ENCODE measurements at places on chromosomes 3 and 15.

DNA sequence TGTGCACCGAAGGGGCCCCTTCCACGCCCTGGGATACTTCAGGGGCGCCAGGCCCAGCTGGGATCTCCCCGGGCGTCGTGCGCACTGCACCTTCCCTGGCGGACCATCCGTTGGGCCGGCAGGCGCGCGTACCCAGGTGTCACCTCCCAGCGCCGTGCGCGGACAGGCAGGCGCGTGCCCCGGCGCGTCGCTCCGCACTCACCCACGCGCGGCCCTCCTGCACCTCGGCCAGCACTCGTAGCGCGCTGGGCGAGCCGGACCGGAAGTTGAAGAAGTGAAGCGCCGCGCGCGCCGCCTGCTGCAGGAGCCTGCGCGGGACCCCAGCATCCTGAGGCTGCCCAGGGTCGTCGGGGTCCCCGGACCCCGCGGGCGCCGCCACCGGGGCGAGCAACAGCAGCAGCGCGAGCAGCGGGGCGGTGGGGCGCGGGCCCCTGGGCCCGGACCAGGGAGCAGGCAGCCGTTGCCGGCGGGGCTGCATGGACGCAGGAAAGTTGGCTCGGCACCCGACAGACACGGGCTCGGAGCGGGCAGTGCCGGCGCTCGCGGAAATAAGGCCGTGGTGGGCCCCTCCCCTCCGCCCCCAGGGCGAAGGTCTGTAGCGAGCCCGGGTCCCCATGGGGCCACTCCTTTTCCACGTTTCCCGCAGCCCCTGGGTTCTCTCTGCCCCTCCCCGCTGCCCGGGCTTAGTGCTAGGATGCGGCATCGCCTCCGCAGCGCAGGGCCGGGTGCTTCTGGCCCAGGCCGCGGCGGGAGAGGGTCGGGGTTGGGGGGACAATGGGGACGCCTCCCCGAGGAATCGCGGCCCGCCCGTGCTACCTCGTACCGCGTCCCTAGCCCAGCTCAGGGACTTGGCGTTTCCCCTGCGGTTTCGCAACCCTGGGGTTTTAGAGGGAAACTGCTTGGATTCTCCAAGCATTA, at the start of gene RARRES1:
RARRES1 (minus strand) TSS at position 520 of the 918 bp plus-strand sequence; CDS start at position 478, 42 bp downstream.
- DNase-seq, result peak; percentile 36

DNA sequence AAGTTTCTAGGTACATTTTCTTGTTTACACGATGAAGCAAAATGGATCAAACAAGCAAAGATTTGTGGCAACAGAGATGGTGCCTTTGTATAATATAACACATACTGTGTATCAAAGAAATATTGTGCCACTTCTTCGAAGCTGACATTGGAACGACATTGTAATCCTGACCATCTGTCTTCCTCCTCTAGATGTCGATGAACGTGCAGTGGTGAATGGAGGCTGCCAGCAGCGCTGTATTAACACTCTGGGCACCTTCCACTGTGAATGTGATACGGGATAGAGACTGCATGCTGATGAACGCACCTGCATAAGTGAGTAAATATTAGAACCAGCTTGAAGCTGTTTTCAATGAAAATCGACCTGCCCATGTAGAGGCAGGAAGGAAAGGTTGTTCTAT, 613.3 kb upstream of the GOLIM4 start:
- no peak for DNase-seq

- no peak for DNase-seq
These were observed 394.0 kb downstream of the LRTM1 start for GRCh38 chr3:54533856-54534255.

DNA sequence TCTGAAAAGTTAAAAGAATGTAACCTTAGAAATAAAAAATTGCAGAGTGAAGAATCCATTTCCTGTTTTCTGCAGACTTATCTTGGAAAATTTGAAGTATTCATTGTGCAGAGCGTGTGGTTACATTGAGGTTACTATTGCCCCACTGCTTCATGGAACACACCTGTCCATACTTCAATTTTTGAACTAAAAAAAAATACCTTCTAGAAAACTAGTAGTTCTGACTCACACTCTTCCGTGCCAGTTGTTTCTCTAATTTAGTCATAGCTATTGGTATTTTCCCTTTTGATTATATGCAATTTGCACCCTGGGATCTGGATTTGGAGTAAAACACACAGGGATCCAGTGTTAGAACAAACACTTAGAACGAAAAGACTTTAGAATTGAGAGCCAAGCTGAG, 111.8 kb upstream of the LYSMD4 start:
- no peak for DNase-seq

- DNase-seq, result no peak
These were observed 204.0 kb downstream of the OSBPL10 start for GRCh38 chr3:31777092-31777491.

GRCh38 chr3:60216462-60217075, 1034.7 kb downstream of the FHIT start:
- no peak for DNase-seq

- no peak for DNase-seq
These were observed 77.2 kb downstream of the LDHAL6B start for GRCh38 chr15:59283717-59284391.

- DNase-seq, result no peak
These were observed 41.8 kb downstream of the ANP32A start for GRCh38 chr15:68778876-68779275.

DNA sequence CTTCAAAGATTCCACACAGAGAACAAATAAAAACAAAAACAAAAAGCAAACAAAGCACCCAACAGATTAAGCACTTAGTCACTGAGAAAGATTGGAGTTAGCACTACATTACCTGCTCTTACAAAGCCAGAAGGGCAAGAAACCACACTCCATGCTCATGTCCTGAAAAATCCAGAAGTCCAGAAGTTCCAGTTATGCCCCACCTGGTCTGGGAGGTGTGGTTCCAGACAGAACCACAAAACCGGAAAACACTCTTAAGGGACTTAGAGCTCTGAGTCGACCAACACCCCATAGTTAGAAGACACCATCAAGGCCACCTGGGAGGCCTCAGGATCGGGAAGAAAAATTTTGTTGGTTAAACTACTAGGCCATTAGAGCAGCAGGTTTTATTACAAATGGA, 88.9 kb downstream of the TNIK start:
- DNase-seq, result no peak

- no peak for DNase-seq
These were observed 481.7 kb downstream of the MAGI1 start for GRCh38 chr3:65556934-65557577.

DNA sequence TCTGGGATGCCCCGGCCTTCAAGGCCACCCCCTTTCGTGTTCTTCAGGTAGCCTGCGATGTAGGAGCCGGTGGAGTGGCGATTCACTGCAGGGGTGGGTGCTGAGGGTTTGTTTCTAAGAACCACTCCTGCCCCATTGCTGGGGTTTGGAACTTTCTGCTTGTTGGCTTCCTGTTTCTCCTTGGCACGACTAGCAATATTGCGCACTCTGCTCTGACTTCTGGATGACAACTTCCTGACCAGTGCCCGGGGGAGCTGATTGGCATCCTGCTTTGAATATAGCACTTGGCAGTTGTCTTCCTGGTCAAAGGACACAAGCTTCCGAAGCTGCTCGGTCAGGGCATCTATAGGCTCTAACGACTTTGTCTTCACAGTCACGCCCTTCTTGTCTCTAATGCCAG, 187.6 kb upstream of the STRIT1 start:
- no peak for DNase-seq

GRCh38 chr15:95990833-95991232, 339.7 kb upstream of the NR2F2 start:
- peak; percentile 0 for DNase-seq

DNA sequence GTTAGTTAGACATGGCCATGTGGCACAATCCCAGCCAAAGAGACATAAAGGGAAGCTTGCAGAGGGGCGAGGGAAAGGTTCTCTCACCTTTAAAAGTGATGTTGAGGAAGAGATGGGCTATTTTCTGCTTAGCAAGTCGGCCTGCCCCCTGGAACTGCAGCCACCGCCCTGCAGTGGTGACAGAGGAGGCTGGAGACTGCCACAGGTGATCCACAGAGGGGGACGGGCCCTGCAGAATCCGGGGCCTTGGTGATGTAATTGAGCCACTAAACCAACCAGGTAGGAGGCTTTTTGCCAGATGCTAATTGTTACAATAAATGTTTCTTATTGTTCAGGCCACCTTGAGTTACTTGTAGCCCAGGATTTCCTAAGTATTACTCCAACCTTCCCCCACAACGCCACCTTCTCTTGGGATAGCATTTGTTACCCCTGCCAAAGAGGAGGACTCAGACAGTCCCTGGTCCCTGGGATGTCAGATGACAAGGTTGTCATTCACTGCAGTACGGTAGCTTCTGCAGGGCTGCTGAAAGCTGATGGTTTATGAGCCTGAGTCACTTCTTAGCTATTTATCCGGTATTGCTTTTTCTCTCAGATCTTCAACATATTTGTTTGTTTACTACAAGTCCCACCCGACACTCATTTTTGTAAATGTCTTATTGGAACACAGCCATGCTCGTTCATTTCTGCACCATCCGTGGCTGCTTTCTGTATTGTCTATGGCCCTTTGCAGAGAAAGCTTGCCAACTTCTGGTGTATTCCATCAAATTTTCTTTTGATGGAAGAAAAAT, 63.3 kb upstream of the SEC61A1 start:
- no peak for DNase-seq

DNA sequence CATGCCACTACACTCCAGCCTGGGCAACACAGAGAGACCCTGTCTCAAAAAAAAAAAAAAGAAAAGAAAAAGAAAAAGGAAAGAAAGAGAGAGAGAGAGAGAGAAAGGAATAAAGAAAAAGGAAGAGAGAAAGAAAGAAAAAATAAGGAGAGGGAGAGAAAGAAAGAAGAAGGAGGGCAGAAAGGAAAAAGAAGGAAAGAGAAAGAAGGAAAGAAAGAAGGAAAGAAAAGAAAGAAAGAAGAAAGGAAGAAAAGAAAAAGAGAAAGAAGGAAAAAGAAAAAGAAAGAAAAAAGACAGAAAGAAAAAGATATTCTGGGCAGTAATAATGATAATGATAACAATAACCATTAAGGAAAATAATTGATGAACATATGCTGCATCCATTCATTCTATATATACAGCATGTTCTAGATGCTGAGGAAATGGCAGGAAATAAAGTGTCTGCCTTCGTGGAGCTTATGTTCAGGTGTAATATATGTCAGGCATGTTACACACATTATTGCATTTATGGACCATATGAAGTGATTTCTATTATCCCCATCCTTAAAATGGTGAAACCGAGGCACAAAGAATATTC, 37.4 kb upstream of the MAGEF1 start:
- DNase-seq, result no peak

DNA sequence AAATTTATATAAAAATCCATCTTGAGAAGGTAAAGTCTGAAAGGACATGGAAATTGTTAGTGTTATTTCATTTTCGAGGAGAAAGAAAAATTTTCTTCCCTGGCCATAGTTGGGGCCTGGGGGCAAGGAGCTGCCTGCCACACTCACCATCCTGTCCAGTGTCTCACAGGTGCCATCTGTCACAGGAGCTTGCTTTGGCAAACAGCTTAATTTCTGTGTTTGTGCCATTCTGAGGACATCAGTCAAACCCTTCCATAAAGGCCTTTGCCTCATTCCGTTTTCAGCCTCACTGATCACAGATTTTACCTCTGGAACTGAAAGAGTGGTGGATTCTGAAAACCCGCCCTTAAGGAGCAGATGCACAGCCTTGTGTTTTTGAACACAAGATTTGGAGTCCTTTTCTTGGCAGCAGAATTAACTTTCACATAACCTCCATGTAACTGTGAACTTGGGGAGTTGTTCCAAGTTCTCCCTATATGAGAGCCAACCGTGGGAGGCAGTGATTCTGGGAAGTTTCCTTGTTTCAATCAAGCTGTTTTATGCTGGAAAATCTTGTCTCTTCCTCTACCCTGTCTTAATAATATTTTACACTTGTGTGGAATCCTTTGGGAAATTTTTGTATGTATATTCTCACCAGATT, 254.7 kb downstream of the CACNA2D3 start:
- DNase-seq, result no peak

GRCh38 chr15:89628301-89628700, 27.0 kb downstream of the KIF7 start:
- no peak for DNase-seq

GRCh38 chr3:129162729-129163579, 2.1 kb upstream of the ISY1 start:
- DNase-seq, result no peak

DNA sequence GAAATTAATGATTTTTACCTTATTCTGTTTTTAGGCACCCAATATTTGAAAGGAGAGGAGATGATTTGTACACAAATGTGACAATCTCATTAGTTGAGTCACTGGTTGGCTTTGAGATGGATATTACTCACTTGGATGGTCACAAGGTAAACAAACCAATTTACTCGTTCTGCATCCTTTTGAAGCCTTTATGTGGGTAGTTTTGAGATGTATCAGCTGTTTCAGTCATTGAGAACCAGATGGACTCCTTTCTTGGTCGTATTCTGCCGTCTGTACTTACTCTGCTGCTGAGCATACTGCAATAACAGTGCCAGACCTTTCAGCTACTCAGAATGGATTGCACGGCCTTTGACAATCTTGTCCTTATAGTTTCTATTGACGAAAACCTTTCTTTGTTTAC, 13.3 kb downstream of the DNAJB11 start:
- DNase-seq, result no peak

GRCh38 chr3:191753196-191753595, 292.2 kb downstream of the PYDC2 start:
- no peak for DNase-seq

DNA sequence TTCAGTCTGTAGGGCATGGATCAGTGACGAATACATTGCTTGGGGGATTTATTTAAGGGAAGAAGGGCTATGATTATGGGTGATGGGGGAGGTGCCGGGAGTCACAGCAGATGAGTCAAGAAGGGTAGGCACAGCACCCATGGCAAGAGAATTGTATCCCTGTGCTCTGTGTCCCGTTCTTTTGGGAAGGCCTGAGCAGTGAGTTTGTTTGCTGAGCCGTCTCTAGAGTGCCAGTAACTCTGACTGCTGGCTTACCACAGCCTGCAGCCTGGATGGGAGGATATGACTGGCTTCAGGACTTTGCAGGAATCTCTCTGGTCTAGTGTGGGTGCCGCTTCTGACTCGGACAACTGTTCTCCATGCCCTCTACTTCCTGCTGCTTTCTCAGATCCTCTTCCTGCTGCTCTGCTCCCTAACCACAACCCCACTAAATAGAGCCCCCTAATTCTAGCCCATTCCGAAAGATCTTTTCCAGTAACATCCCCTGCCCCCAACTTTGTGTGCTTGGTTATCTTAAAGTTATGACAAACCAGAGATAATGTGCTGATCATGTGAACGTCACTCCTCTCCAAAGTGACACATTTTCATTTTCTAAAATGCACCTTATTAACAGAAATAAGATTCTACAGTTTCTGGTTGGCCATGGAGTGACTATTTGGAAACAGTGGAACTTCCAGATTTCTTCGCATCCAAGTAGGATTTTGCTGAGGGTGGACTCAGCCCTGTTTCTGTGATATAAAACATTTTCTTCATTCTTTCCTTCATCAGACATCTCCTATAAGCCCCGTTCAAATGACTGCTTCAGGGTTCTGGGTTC, 239.0 kb downstream of the SLCO3A1 start:
- DNase-seq, result no peak

- no peak for DNase-seq
These were observed 699.6 kb downstream of the MCTP2 start for GRCh38 chr15:94930960-94931359.

GRCh38 chr3:113966172-113966571, 18.4 kb downstream of the ZDHHC23 start:
- DNase-seq, result no peak

GRCh38 chr3:20280257-20280656, 94.3 kb upstream of the SGO1 start:
- DNase-seq, result no peak

- no peak for DNase-seq
These were observed 1109.2 kb upstream of the ALCAM start for GRCh38 chr3:104257486-104257885.

All from stimulated activated CD4-positive, alpha-beta T cell treated with anti-CD3 and anti-CD28 coated beads, Interleukin-4, amount 100 ng/mL, for 48 hours (primary cell).